ENCODE measurements at places on chromosomes 12 and 14.

DNA sequence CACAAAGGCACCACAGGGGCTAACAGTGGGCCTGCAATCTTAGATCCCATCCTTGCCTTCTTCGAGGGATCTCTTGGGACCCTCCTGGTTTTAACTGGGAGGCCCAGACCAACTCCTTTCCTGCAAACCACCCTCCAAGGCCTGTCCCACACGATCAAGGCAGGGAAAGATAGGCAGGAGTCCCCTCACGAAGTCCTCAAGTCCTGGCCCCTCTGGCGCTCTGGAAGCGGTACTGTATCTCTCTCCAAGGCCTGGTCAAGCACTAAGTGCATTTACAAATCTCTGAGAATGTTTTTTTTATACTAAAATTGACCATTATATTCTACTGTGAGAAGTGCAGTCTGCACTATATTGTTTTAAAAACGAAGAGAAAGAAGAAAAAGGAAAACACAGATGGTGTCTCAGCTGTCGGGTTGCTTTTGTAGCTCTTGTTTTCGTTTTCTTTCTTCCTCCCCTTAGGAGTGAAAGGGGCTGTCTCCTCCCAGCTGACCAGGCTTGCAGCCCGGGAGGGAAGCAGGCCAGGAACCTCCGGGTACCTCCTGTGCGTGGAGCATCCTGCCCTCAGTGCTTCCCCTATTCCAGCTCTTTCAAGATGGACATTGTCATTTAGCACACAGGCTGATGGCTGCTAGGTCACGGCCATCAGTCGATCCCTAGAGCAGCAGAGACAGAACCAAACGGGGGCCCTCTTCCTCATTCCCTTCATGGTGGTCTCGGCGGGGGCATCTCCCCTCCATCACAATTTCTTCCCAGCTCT, 56.7 kb downstream of the FAM222A start:
- no peak for ATAC-seq

DNA sequence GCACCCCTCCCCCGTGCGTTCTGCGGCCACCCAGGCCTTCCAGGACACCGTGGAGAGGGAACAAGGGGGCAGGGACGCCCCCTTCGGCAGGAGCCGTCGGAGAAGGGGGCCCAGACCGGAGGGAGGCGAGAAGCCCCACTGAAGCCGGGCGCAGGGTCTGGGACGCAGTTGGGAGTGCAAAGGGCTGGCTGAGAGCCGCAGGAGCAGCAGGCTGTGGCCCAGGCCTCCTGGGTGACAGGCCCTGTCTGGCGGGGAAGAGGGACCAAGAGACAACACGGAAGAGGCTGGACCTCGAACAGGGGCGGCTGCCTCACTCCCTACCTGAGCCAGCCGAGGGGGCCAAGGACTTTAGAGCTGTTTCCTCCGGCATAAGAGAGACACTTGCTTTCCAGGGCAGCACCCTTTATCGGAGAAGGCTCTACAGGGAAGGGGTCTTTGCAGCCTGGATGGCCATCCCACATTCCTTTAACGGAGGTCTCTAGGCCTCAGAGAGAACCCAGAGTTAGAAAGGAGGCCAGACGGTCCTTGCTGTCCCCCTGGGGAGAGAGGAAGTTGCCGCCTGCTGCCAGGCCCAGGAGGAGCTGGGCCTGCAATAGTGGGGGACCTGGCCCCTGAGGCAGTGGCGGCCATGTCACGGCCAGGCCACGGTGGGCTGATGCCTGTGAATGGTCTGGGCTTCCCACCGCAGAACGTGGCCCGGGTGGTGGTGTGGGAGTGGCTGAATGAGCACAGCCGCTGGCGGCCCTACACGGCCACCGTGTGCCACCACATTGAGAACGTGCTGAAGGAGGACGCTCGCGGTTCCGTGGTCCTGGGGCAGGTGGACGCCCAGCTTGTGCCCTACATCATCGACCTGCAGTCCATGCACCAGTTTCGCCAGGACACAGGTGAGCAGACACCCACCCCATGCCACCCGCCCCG, 1.3 kb downstream of the DTX1 start:
- no peak for ATAC-seq

- no peak for ATAC-seq
Observed at GRCh38 chr12:56684745-56685359, 3.2 kb downstream of the PTGES3 start.

GRCh38 chr14:77979666-77980351, 179.9 kb downstream of the ADCK1 start:
- ATAC-seq: no peak

DNA sequence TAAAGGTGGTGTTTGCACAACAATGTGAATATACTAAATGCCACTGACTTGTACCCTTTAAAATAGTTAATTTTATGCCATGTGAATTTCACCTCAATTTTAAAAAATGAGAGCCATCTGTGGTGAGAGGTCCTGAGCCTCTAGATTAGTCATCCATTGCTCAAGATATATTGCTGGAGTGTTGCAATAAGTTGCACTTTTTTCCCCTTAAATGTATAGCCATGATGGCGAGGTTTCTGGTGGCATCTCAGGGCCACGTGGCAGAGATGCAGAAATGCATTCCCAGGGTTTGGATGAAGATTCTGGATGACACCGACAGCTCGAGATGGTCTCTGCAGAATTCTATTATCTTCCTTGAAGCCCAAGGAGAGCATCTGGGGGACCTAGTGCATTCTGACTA, 153.7 kb downstream of the AACS start:
- no peak for ATAC-seq

GRCh38 chr12:112270673-112271072, 111.6 kb downstream of the HECTD4 start:
- no peak for ATAC-seq

- ATAC-seq: no peak
Observed at GRCh38 chr14:56213306-56213705, 95.1 kb downstream of the PELI2 start.

- no peak for ATAC-seq
Observed at GRCh38 chr14:45650754-45651153, 397.8 kb upstream of the MIS18BP1 start.

- ATAC-seq: peak; percentile 82
Observed at GRCh38 chr14:40417777-40418401, 985.7 kb upstream of the FBXO33 start.

DNA sequence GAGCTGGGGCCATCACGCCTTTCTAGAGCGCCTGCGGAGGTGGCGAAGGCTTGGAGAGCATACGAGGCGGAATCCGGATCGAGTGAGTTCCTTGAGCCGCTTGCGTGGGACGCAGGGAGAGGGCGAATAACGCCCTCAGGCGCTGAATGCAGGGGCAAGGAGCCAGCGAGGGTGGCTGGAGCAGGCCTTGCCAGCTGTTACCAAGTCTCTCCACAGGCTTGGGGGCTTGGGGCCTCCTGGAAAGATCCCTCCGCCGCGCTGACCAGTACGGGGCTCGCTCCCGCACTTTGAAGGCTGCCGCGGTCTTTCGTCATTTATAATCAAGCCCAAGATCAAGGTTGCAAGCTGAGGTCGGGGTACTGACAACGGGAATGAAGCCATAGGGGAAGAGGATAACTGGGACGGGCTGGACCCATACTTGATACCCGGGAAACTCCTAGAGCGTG, 1.2 kb downstream of the FLRT2 start:
- peak; percentile 13 for ATAC-seq

DNA sequence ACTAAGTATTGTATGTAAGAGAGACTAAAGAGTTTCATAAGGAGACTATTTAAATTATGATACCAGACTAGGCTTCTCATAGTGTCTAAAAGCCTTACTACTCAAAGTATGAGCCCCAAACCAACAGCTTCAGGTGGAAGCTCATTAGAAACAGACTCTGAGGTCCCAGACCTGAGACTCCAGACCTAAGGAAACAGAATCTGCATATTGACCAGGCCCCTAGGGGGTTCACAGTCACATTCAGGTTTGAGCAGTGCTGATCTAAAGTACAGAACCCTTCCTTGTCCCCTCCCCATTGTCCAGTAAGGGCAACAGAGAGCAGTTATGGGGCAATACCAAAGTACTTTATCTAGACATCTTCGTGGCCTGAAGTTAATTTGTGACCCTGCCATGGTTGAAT, 87.7 kb downstream of the SSPN start:
- ATAC-seq: no peak

- no peak for ATAC-seq
Observed at GRCh38 chr14:75196468-75196867, 20.1 kb upstream of the TMED10 start.

GRCh38 chr12:28425526-28425925, 235.3 kb downstream of the CCDC91 start:
- no peak for ATAC-seq

DNA sequence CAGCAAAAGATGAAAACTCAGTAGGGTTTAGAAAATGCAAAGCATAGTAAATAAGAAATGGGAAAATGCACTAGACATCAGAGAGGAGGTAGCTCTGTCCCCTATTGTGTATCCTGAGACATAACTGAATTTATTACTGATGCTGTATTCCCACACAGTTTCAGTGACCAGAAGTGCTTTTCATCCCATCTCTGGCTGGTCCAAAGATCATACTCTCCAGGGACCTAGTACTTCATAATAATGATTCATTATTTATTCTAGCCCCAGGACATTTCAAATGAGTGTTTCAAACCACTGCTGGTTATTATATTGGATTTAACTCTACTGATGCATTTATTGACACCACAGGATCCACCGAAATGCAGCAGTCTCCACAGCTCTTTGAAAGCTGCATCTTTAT, 163.3 kb downstream of the PAWR start:
- no peak for ATAC-seq

DNA sequence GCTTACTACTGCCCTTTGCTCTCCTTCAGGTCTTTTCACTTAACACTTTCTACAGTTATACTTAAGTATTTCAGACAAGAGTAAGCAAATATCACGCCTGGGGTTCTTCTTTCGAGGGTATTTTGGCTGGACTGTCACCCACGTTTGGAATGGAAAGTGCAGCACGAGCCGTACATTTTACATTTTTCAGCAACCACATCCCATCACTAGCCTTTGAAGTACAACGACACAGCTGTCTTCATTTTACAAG, 349 bp upstream of the FAM177A1 start:
- ATAC-seq: no peak

- no peak for ATAC-seq
Observed at GRCh38 chr14:103279142-103280025, 54.7 kb upstream of the EIF5 start.
